ENCODE measurements at places on chromosomes 2 and 18. TPM values are rescaled to one million over a fixed set of nuclear protein-coding genes. Genes with fewer than 3 reads are reported as not detected.

DNA sequence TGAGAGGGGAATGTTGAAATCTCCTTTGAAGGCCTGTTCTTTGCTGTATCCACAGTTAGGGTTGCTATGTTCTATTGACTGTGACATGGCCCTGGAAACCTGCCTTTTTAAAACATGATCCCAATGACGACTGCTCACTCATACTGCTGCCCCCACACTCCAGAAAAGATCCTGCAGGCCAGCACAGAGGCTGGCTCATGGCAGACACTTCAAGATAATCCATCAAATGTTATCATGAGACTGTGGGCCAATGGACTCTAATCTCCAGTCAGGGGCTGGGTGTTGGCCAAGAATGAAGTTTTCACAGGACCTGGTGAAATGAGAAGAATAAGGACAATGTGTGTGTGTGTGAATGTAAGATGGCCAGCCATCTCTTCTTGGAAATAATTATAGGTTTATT lies 59.0 kb upstream of the THOC1 start:
- no peaks in the 10 kb centered on the region for H3K36me3 ChIP-seq
- DNase-seq: no peak
- H3K4me1 ChIP-seq: no peaks in the 10 kb centered on the region
- H3K27ac ChIP-seq: no peak overlapping the region
- no peak overlapping the region for H3K4me3 ChIP-seq
- no peaks in the 10 kb centered on the region for H3K27me3 ChIP-seq

DNA sequence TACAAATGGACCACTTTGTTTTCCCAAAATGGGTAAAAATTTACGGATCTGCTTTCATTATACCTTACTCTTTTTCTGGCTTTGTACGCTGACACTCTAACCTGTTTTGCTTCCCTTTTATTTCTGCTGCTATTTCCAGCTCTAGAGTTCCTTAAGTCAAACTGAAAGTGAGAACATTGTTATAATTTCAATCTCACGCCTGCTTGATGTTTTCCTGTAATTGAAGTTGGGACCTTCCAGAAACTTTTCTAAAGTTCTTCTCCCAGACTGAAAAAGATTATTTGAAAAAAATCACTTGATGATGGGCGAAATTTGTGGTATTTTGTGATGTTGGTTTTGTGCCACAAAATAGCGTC lies 1.8 kb downstream of the GLS start:
- H3K4me3 ChIP-seq: peak overlapping the region; percentile 88
- peaks cover 27% of the 10 kb centered on the region for H3K4me1 ChIP-seq
- H3K27ac ChIP-seq: peak overlapping the region; percentile 93
- no peaks in the 10 kb centered on the region for H3K27me3 ChIP-seq
- DNase-seq: no peak

GRCh38 chr18:79775441-79776221 lies 22.1 kb upstream of the KCNG2 start:
- no peak for DNase-seq
- no peaks in the 10 kb centered on the region for H3K4me1 ChIP-seq
- no peak overlapping the region for H3K27ac ChIP-seq
- H3K4me3 ChIP-seq: no peak overlapping the region
- no peaks in the 10 kb centered on the region for H3K36me3 ChIP-seq
- peaks cover 54% of the 10 kb centered on the region for H3K27me3 ChIP-seq

GRCh38 chr18:63210521-63210920 lies 109.0 kb downstream of the BCL2 start:
- H3K4me3 ChIP-seq: no peak overlapping the region
- H3K27me3 ChIP-seq: peaks cover 17% of the 10 kb centered on the region
- H3K36me3 ChIP-seq: no peaks in the 10 kb centered on the region
- H3K27ac ChIP-seq: no peak overlapping the region
- no peak for DNase-seq
- H3K4me1 ChIP-seq: no peaks in the 10 kb centered on the region

- H3K27ac ChIP-seq: peak within 1 kb of the TSS; percentile 37
- H3K36me3 ChIP-seq: peaks cover 5% of the 10 kb centered on the region
- H3K27me3 ChIP-seq: no peaks in the 10 kb centered on the region
- DNase-seq: peak; percentile 92
- H3K4me3 ChIP-seq: peak within 1 kb of the TSS; percentile 85
- peaks cover 4% of the 10 kb centered on the region for H3K4me1 ChIP-seq
Observed at GRCh38 chr18:712401-713134, at the start of gene ENOSF1. ENOSF1 (minus strand) TSS chr18:712630; CDS start chr18:712587, 43 bp downstream.

DNA sequence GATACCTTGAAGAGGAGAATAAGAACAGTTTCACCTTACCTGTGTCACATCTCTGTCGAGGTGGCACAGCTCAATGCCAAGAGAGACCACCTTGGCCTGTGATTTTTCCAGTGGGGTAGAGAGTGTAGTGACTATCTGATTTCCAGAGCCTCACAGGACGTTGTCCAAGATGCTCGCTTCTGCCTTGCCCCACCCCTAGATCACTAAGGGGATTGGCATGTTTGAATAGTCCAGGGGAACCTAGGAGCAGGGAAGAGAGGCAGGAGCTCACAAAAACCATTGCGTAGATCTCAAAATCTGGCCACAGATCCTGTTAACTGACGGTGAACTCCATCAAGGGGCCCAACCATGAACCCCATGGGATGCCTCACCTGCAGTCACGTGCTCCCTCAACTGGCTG lies 24.2 kb downstream of the TMEM178A start:
- H3K27me3 ChIP-seq: no peaks in the 10 kb centered on the region
- H3K4me1 ChIP-seq: peaks cover 32% of the 10 kb centered on the region
- H3K36me3 ChIP-seq: peaks cover 5% of the 10 kb centered on the region
- no peak for DNase-seq
- no peak overlapping the region for H3K4me3 ChIP-seq

DNA sequence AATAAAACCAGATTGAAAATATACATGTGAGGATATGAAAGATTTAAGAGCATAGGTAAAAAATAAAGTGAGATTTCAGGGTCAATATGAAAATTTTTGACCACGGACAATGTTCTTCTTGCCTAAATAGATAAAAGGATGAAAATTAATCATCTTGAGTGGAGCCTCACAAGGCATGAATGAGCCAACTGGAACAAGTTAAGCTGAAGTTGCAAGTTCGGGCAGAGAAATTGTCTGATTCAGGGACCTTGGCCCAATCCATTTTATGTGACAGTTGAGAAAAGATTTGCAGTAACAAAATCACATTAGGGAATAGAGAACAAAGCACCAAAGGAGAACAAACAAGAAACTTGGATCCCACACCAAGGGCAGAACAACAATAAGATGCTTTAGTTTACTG lies 305.3 kb downstream of the TMX3 start:
- no peak overlapping the region for H3K27ac ChIP-seq
- H3K27me3 ChIP-seq: no peaks in the 10 kb centered on the region
- H3K4me3 ChIP-seq: no peak overlapping the region
- no peak for DNase-seq
- H3K4me1 ChIP-seq: peaks cover 1% of the 10 kb centered on the region
- no peaks in the 10 kb centered on the region for H3K36me3 ChIP-seq

GRCh38 chr2:217370391-217370790 lies 510.5 kb upstream of the TNP1 start:
- no peaks in the 10 kb centered on the region for H3K36me3 ChIP-seq
- no peak overlapping the region for H3K27ac ChIP-seq
- H3K4me3 ChIP-seq: no peak overlapping the region
- H3K4me1 ChIP-seq: peaks cover 19% of the 10 kb centered on the region

- peaks cover 1% of the 10 kb centered on the region for H3K4me1 ChIP-seq
- H3K27me3 ChIP-seq: no peaks in the 10 kb centered on the region
- DNase-seq: no peak
- no peak overlapping the region for H3K27ac ChIP-seq
Observed at GRCh38 chr2:6945821-6946220, 28.6 kb downstream of the RNF144A start.

GRCh38 chr2:160473468-160474318 lies 19.9 kb downstream of the RBMS1 start:
- H3K4me3 ChIP-seq: no peak overlapping the region
- H3K27me3 ChIP-seq: no peaks in the 10 kb centered on the region
- no peak overlapping the region for H3K27ac ChIP-seq
- peaks cover 10% of the 10 kb centered on the region for H3K4me1 ChIP-seq

DNA sequence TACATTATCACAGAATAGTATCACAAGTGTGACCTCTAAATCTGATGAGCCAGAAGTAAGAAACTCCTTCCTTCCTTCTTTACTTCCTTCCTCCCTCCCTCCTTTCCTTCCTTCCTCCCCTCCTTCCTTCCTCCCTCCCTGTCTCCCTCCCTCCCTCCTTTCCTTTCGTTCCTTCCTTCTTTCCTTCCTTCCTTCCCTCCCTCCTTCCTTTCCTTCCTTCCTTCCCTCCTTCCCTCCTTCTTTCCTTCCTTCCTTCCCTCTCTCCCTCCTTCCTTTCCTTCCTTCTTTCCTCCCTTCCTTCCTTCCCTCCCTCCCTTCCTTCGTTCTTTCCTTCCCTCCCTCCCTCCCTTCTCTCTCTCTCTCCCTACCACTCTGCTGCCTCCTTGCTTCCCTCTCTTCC lies 359.2 kb downstream of the OSR1 start:
- H3K36me3 ChIP-seq: no peaks in the 10 kb centered on the region
- no peak overlapping the region for H3K27ac ChIP-seq
- H3K4me3 ChIP-seq: no peak overlapping the region
- H3K27me3 ChIP-seq: no peaks in the 10 kb centered on the region
- H3K4me1 ChIP-seq: peaks cover 1% of the 10 kb centered on the region
- DNase-seq: no peak

DNA sequence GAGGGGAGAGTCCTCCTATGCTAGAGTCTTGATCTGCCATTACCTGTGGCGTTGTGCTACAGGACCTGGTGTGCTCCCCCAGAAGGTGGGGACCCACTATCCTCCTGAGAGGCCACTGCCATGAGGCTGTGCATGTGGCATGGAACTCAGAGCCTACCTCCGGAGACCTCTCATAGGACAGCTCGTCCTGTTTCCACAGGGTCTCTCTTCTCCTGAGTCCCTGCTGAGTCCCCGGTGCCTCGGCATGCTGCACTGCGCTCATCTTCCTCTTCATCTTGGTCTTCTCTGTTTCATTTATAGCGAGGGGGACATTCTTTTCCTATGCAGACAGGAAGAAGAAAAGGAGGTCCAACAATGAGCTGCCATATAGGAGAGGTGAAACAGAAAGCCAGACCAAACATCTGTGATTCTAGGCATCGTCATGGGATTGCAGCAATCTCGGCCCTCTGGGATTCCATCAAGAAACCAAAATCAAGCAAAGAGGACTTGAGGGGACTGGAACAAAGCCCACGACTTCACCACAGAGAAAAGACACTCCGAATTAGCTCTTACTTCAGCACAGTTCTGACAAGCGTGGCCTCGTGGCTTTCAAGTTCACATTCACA lies 83.7 kb downstream of the KCNF1 start:
- H3K36me3 ChIP-seq: no peaks in the 10 kb centered on the region
- no peak overlapping the region for H3K27ac ChIP-seq
- H3K27me3 ChIP-seq: peaks cover 12% of the 10 kb centered on the region
- H3K4me3 ChIP-seq: no peak overlapping the region

- DNase-seq: no peak
- H3K27me3 ChIP-seq: no peaks in the 10 kb centered on the region
- H3K27ac ChIP-seq: no peak overlapping the region
- H3K4me3 ChIP-seq: no peak overlapping the region
Observed at GRCh38 chr2:63827749-63828148, 13.9 kb upstream of the UGP2 start.

GRCh38 chr18:45478889-45479288 lies 136.4 kb upstream of the SLC14A2 start:
- H3K27ac ChIP-seq: no peak overlapping the region
- peaks cover 5% of the 10 kb centered on the region for H3K27me3 ChIP-seq
- no peak for DNase-seq
- no peaks in the 10 kb centered on the region for H3K36me3 ChIP-seq
- H3K4me3 ChIP-seq: no peak overlapping the region

- DNase-seq: no peak
- no peaks in the 10 kb centered on the region for H3K36me3 ChIP-seq
- no peak overlapping the region for H3K4me3 ChIP-seq
- H3K27ac ChIP-seq: peak overlapping the region; percentile 35
- H3K27me3 ChIP-seq: peaks cover 5% of the 10 kb centered on the region
Observed at GRCh38 chr2:98374286-98374685, 28.0 kb downstream of the CNGA3 start.

SNORC gene
- total RNA-seq: 1.8 TPM

SP3 gene
- total RNA-seq: 93.8 TPM

SPP2 gene
- total RNA-seq: not detected
